ENCODE measurements at places on chromosomes 3 and 15.

DNA sequence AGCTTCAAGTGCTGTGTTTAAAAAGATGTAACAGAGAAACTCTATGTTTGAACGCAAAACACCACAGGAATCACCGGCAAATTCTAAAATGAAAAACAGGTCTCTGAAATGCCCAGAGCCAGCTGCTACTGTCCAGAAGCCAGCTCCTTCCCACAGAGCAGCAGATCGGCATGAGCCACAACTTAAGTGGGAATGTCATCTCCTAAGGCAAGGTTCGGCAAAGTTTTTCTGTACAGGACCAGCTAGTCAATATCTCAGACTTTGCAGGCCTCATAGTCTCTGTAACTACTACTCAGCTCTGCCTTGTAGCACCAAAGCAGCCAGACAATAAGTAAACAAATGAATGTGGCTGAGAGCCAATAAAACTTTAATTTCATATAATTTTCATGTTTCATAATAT, 4.9 kb downstream of the PLOD2 start:
- no peak for DNase-seq

DNA sequence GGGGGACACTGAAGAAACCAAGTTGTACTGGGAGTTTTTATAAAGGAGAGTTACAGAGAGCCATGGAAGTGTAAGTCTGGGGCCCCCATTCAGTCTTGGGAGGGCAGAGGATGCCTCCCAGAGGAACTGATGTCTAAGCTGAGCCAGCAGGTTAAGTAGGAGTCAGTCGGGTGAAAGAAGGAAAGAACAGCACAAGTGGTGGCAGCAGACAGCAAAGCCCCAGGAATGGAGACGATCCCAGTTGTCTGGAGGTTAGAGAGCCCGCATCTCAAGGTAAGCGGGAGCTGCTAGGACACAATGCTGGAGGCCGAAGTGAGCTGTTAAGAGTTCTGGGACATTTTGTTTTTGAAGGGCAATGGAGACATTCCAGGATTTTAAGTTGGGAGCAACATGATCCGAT, 88.8 kb downstream of the TAMM41 start:
- no peak for DNase-seq

- DNase-seq: no peak
Measured at GRCh38 chr3:10772271-10773161, 43.5 kb upstream of the SLC6A11 start.

- DNase-seq: no peak
Measured at GRCh38 chr3:140368223-140368811, 309.5 kb upstream of the TRIM42 start.

DNA sequence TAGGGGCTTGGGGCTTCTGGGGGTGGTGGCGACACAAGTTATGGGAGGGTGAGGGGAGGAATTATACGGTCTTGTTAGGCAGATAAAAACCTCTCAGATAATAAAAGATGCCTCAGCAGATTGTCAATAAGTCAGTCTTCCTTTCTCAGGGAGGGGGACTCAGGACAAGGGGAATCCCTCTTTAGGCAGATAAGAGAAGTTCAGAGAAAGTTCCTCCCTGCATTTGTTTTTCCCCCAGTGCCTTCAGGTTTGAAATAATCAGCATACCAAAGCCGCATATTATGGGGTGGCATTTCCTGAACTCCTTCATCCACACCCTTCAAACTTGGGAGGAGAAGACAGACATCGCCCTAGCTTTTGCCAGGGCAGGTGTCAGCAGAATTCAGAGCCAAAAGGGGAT, 8.5 kb downstream of the PPCDC start:
- no peak for DNase-seq

GRCh38 chr3:56870436-56870835, 68.7 kb upstream of the ARHGEF3 start:
- no peak for DNase-seq

- DNase-seq: no peak
Measured at GRCh38 chr3:124131158-124131557, 139.2 kb upstream of the ROPN1 start.

GRCh38 chr3:21140785-21141184, 610.2 kb downstream of the ZNF385D start:
- DNase-seq: no peak

DNA sequence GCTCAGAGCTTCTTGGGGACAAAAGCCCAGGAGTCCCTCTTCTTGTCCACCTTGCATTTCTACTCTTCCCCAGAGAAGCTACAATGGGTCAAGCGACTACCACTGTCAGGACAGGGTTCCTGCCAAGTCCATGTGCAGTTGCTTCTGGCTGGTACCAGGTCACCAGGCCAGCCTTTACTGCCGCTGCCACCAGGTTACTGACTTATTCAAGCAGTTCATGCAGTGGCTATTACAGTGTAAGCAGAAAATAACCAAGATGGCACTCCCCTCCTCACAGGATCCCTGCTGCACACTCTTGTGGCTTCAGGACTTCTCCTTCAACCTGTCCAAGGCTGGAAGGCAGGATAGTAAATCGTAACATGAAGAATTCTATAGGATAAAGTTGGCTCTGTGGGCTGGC, 42.1 kb downstream of the CTDSPL start:
- DNase-seq: no peak

DNA sequence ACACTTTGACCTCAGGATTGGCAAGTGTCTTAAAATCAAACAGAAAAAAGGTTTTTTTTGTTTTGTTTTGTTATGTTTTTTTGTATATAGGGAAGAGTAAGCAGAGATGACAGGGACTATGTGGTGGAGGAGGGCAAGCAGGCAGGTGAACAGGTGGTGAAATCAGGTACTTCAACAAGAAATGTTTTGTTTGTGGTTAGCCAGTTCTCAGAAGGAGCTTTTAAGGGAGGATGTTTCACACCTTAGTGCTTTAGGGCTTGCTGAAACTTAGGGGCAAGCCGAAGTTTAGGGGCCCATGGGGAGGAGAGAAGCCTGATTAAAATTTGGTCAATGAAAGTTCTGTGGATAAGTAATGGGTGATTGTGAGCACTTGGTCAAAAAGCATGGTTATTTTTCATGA, 370.7 kb upstream of the SLCO3A1 start:
- no peak for DNase-seq

DNA sequence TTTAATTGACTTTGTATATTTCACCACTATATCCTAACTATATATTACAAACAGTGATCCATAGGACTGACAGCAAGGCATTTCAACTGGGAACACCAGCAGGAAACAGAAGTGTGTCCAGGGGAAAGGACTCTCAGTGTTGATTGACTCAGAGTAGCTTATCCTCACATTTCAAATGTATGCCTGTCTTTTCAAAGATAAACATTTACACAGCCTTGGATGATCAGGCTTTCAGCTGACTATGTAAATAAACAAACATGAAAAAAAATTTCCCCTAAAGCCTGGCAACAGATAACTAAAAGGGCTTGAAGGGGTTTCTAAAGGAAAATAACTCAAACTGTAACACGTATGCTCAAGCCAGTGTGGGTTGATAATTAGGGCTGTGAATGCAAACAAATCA, 321.8 kb downstream of the TBC1D5 start:
- DNase-seq: no peak

GRCh38 chr3:127731546-127732289, 59.0 kb downstream of the ABTB1 start:
- DNase-seq: no peak

- no peak for DNase-seq
Measured at GRCh38 chr3:143902210-143902609, 53.9 kb upstream of the SLC9A9 start.

- DNase-seq: no peak
Measured at GRCh38 chr3:33886015-33886414, 87.6 kb downstream of the PDCD6IP start.

GRCh38 chr3:5274091-5274490, 86.6 kb downstream of the EDEM1 start:
- peak; percentile 54 for DNase-seq

DNA sequence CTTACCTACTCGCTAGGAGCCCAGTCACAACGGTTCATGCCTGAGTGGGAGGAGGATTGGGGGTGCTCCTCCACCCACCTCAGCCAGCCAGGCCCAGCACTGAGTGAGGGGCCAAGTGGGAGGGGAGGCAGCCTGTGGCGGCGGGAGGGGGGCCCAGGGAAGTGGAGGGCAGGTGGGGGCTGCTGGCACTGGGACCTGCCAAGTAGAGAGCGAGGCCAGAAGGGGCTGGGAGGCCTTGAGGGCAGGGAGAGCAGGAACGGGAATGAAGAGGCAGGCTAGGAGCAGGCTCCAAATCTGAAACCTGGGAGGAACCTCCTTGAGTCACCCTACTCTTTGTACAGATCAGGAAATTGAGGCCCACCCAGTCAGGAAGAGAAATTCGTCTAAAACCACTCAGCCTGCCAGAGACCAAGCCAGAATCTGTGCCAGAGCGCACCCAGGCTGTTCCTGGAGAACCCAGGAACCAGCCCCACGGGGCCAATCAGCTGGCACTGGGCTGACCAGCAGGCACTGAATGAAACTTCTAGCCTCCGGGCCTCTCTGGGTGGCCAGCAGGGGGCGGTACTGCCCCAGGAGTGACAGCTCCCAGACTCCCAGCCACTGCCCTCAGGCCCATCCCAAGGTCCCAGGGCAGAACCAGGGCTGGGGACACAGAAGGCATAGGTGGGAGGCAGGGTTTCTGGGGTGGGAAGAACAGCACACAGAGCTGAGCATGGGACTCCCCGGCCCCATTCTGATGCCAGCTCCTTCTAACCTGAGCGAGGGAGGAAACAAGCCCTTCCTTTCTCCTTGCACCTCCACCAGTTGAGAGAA, 14.8 kb upstream of the CYP11A1 start:
- DNase-seq: no peak

DNA sequence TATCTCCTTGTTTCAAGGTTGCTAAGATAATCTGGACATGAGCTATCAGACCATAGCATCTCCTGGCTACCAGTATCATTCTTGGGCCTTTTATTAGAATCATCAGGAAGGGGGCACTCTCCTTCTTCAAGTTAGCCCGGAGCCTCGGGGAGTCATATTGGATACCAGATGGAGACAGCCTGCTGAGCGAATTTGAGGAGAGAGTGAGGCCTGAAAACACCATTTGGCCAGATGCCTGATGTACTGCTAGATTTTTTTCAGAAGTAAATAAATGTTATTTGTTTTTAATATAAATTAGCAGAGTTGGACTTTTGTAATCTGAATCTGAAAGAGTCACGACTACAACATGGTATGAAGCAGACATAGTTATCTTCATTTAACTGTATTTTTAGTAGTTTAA, 848.6 kb downstream of the IGSF11 start:
- DNase-seq: no peak

GRCh38 chr15:64558460-64559179, 98.2 kb downstream of the ZNF609 start:
- no peak for DNase-seq

- DNase-seq: no peak
Measured at GRCh38 chr3:181006541-181006940, 17.0 kb upstream of the DNAJC19 start.

DNA sequence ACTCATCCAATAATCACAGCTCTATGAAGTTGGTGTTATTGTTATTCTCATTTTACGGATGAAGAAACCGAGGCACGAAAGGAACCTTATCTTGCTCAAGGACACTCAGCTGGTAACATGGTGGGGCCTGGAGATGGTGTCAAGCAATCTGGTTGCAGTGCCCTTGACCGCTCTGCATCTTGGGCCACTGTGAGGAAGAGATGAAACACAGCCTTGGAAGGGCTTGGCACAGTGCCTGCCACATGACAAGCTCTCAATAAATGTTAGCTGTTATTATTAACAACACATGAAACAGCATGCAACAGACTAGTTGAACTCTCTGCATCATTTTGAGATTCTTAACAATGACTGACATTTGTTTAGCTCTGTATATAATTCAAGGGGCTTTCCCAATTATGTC, 10.1 kb upstream of the ITGA11 start:
- no peak for DNase-seq

DNA sequence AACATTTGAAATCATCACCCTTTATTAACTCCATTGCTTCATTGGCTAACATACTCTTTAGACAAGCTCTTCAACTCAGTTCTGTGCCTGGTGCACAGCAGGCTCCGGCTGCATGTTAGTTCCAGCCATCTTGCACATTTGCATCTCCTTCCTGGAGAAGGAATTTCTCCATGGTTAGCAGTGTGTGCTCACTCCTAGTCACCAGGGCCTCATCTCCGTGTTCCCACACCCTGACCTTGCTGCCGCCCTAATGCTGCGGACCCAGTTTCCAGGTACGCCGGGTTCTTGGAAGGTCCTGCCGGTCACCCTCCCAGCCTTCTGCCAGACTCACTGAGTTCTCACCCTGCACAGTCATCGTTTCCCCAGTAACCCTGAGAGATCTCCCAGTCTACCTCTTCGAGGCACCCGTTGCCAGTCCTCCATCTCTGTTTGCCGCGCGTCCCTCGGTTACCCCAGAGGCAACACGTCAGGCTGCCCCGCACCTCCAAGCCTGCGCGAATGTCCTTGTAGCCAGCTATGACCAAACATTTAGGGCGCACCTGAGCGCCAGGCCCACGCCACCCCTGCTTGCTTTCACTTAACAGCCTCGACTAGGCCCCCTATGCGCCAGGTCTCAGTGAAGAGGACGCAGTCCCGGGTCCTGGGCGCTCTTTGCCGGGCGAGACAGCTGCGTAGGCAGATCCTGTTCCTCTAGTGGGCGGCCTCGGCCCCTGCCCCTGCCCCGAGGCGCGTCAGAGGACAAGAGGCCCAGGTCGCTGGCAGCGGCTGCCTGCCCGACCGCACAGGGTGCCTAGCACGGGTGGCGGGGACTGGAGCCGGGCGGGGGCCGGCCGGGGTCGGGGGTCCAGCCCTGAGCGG, 747 bp upstream of the ZNF592 start:
- DNase-seq: peak; percentile 68

- DNase-seq: no peak
Measured at GRCh38 chr3:195151866-195152541, 119.0 kb downstream of the XXYLT1 start.

DNA sequence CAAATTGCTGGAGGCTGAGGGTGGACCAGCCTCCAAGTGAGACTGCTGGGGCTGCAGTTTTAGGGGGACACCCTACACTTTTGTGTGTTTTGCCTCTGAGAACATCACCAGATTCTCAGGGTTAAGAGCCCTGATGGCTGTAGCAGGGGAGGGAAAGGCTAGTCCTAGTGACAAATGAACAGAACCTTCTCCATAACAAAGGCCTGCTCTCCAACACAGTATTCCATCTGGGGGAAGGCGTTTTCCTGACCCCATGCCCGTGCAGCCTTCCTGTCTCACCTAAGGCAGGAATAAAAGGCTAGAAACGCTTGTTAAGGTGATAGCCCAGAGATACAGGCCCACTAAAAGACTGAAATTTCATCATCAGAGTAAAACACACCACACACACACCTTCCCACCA, 50.2 kb upstream of the NSMCE3 start:
- no peak for DNase-seq

DNA sequence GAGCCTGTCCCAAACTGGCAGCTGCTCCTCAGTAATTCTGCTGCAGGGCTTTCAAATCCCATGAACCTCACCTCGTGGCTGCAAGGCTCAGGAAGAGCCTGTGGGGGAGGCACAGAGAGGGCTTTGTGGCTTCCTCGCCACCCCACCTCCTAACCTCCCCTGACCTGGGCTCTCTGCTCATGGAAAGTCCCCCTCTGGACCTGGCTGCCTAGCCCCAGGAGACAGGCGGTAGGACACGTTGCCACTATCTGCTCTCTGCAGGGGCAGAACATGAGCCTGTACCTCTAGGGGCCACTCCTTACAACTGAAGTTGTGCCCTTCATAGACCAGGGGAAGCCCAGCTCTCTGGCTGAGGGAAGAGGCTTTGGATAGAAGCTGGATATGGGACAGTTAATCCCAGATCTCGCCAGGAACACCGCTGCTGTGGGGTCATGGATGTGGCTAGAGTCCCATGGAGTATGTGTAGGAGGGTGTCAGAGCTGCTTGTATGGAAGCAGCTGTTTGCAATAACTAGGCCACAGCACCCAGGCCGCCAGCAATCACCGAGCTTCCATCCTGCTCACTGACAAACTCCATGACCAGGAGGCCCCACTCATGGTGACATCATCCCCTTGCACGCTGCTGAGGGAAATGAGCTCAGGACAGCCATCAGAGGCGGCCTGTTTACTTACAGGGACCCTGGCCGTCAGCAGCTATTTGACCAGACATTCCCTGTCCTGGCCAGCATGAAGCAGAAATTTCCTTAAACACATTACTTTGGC, 34.0 kb upstream of the CILP start:
- DNase-seq: peak; percentile 85

Measured in muscle of back (tissue), 13 donors.